H7 (cell line): ENCODE measurements at places on chromosomes 5 and 9.

DNA sequence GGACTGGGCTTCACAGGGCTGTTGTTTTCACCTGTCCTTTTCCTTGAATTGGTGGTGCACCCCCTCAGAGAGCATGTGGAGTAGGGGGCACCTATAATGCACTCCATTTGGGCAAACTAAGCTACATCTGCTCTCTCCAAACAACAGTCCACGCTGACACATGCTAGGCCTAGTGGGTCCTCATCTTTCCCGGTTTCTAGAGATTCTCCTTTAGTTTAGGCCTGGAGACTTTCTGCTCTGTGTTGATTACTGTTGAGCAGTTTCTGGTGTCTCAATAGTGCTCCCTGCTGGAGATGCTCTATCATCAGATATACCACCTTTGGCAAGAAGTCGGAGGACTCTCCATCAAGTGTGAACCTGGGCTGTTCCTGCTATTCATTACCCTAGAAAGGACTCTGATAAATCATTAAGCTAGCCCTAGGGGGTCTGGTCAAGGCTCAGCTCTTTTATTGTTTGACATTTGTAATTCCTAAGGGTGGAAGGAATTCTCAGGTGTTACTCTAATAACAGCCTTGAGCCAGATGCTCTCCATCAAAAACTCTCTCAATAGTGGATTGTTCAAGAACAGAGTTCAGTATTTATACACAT lies 64.0 kb upstream of the FYB1 start:
- peak; percentile 68 for DNase-seq

DNA sequence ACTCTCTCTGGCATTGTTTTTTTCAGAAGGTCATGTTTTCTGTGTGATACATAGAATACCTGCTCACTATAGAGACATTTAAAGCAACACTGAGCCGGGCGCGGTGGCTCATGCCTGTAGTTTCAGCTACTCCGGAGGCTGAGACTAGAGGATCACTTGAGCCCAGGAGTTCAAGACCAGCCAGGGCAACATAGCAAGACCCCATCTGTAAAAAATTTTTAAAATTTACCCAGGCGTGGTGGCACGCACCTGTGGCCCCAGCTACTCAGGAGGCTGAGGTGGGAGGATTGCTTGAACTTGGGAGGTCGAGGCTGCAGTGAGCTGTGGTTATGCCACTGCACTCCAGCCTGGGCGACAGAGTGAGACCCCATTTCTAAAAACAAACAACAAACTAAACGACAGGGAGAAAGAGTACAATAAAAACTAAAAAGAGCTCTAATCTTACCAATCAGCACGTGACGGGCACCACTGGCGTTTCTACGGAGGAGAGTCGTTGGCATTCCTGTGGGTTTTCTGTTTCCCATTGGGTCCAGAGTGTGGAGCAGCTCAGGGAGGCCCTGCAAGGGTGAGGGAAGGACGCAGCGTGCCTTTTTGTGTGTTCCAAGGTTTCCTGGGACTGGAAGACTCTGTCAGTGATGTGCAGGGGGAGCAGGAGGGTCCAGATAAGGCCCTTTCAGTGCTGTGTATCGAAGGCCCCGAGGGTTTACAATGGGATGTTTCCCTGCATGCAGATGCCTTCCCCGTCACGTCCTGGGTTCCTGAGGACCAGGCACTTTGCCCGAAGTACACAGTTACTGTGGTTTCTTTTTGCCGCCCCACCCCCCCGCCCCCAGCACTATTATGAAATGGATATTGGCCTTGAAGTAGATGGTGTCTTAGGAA lies 7.2 kb upstream of the RNU6ATAC start:
- DNase-seq = no peak

DNA sequence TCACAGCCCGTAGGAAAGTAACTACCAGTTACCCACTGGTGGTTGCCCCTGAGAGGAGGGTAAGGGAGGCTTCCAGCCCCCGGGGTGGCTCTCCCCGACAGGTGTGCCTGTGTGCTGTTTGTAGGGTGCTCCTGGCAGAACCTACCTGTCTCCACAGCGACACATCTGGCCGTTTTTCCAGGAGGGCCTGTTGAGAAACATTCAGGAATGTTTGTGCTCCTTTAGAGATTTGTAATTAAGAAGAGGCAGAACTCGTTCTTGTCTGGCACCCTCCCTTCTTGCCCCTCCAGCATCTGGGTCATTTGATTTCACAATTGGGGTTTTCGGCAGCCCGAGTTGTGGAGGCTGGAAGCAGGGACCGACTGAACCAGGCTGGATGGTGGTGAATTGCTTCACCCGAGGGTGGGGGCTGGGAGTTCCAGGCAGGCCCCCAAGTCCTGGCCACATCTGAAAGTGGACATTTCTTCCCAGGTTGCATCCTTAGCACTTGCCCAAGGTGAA lies 74.2 kb downstream of the WWC1 start:
- peak; percentile 69 for DNase-seq

GRCh38 chr9:133986061-133986460 lies 6.1 kb downstream of the VAV2 start:
- DNase-seq = peak; percentile 70

- no peak for DNase-seq
Observed at GRCh38 chr5:169178274-169178673, 122.7 kb downstream of the SLIT3 start.

DNA sequence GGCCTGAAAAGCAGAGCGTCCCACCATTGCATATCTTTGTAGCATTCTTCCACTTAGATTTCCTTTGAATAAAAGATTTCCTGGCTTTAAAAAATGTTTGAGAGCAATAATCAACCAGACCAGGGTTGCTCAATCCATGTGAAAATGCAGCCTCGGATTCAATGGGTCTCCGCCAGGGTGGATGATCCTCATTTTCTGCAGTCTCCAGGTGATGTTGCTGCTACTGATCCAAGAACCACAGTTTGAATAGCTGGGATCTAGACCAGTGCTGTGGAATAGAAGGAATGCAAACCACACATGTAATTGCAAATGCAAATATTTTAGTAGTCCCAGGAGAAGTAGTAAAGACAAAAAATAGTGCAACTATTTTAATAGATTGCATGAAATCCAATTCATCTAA lies 317.6 kb downstream of the IRX1 start:
- no peak for DNase-seq

DNA sequence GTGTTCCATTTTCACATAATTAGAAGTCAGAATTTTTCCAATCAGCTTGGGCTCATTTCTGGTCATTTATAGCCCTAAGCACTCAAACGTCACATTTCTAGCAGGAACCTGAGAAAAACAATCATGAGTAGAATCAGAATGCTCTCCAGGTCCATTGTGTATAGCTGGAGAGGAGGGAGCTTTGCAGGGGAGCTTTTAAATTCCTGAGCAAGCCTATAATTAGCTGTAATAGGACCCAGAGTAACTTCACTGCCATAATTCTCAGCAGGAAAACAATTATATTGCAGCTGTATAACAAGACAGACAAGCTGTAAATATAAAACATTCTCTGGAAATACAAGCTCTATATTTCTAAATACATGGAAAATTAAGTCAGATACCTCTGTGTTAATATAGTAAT lies 637.6 kb upstream of the SGCD start:
- DNase-seq = no peak

- DNase-seq = no peak
Observed at GRCh38 chr9:27791311-27791710, 218.0 kb upstream of the C9orf72 start.
